ENCODE measurements at places on chromosomes 7 and 10.

- peak; percentile 86 for DNase-seq
Measured at GRCh38 chr10:63157845-63158624, 24.9 kb downstream of the NRBF2 start.

DNA sequence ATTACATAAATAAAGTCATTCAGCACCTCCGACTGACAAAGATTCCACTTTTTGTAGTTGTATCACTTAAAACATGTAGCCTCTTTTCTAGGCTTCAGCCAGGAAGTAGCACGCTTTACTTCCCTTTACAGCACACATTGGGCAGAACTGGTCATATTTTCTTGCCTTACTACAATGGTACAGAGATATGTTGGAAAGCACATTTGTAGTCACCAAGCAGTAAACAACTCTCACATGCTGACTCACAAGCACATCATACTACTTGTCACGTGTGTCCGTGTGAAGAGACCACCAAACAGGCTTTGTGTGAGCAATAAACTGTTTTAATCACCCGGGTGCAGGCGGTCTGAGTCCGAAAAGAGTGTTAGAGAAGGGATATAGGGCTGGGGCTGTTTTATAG is 1071.8 kb downstream of the DNAJB9 start:
- no peak for DNase-seq

GRCh38 chr7:151273651-151274390 is 25.3 kb upstream of the SMARCD3 start:
- DNase-seq: no peak

DNA sequence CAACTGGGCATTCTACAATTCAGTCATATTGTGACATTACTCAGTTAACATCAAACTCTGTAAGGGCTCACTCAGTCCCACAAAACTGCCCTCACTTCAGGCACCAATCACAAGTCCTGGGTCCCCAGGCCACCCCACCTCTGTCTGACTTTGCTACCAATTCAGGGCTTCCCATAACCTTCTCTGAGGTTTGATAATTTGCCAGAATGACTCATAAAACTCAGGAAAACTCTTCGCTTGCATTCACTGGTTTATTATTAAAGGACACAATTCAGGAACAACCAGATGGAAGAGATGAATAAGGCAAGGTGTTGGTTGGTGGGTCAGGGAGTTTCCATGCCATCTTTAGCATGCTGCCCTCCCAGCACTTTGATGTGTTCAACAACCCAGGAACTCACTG is 41.3 kb downstream of the AVL9 start:
- no peak for DNase-seq

- no peak for DNase-seq
Measured at GRCh38 chr7:159108491-159108890, 36.2 kb downstream of the VIPR2 start.

- no peak for DNase-seq
Measured at GRCh38 chr7:26345202-26345601, 53.5 kb downstream of the SNX10 start.

DNA sequence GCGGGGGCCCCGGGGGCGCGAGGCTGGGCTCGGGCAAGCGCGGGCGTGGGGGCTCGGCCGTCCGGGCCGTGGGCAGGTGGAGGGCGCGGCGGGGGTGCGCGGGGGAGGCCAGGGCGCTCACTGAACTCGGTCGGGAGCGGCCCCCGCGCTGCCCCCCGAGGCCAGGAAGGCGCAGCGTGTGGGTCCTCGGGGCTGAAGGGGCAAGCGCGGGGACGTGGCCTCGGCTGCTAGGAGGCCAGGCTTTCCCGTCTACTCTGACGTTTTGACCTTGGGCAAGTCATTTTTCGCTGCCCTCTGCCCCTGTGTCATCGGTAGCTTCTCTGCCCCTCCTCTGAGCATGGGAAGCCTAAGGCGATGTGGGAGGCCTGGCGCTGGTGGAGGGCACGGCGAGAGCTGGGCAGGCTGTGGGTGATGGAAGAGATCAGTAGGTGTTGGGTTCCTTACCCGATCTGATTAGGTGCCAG is 441 bp downstream of the FBH1 start:
- peak; percentile 42 for DNase-seq

GRCh38 chr10:1635340-1635739 is 102.0 kb downstream of the ADARB2 start:
- no peak for DNase-seq

- no peak for DNase-seq
Measured at GRCh38 chr10:48245977-48246376, 28.5 kb downstream of the FRMPD2 start.

DNA sequence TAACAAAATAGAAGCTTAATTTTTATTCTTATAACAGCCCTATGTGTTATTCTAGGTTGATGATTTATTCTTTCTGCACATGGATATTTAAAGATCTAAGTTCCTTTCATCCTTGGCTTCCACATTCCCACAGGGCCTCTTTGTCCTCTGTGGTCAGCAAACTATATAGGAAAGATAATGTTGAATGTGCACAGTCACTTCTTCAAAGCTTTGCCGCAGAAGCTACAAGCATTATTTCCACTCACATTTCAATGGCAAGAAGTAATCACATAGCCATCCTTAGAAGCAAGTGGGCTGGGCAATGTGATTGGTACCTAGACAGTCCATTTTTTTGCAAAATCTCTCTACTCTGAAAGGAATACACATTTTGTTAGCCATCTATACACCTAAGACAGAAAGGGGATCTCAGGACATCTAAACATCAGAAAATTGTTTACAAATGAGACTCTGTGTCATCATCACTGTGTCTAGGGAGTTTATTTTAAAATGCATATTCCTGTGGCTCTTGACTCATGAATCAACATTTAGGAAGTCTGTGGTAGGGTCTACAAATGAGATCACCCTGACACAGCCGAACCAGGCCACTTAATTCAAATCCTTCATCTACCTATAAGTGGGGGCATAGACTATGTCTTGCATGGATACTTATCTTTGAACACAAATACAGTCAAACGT is 1060.5 kb downstream of the XPNPEP1 start:
- no peak for DNase-seq

GRCh38 chr7:132930881-132931280 is 151.0 kb downstream of the CHCHD3 start:
- peak; percentile 16 for DNase-seq
